ENCODE measurements at places on chromosomes 5 and 9.

- DNase-seq = no peak
Measured at GRCh38 chr5:178525906-178526732, 64.1 kb downstream of the COL23A1 start.

DNA sequence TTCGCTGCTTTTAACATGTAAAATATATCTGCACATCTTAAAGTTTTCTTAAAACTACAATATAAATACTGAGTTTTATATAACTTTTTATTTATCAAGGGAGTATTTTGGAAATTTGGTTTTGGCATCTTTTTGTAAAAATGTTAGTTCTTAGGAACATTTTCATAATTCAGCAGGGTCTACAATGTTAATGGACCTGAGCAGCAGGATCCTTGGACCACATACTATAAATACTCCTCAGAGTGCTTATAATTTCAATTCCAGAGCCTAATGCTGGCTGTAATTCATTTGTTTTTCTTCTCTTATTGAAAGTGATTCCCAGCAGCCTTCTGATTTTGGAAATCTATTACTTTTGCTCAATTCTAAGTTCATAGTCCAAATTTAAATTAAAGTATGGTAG, 1216.2 kb downstream of the MAT2B start:
- DNase-seq = no peak

- DNase-seq = no peak
Measured at GRCh38 chr9:124384846-124385245, 30.4 kb downstream of the PSMB7 start.

DNA sequence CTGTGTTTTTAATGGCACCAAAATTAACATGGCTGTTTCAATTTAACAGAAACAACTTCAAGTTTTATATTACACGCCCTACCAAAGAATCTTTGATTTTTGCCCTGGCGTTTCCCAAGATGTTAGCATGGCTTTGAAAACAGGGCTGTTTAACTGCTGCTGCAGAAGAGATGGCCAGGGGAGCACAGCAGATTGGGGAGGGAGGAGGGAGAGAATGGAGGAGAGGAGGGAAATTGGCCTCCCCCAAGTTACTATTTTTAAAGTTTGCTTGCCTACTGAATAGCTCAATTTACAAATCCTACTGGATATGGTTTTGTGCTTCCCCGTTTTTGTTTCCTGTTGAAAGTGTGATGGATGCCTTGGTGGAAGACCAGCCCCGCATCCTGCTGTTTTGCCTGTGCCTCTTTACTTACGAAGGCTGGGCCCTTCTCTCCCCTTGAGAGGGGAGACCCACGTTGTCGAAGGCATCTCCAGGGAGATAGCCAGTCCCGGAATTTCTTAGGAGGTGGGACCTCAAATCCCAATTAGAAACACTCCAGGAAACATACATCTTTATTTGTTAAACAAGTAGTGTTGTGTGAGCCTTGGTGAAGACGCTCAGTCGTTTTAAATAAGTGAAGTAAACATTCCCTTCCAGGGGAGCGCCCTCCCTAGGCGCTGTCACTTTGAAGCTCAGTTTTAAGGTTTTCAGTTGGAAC, 98.6 kb downstream of the AOPEP start:
- DNase-seq = no peak

DNA sequence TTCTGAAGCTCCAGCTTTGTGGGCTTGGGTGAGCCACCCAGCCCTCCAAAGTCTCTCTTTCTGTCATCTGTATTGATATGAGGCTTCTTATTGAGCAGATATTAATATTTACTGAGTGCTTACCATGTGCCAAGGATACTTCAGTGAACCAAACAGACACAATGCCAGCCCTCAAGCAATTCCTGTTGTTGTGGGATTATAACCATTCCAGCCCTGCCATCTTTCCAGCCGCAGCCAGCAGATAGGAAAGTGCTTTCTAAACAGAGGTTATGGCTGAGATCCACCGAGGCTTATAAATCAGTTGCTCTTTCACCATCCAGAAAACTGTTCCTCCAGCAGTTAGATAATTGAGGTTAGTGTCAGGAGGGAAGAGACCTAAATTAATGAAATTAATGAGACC, 137.7 kb upstream of the ALDH1B1 start:
- no peak for DNase-seq
